Spinal cord (tissue), 10 donors: ENCODE measurements at places on chromosomes 7 and 10.

- no peak for DNase-seq
- no peak overlapping the region for H3K27ac ChIP-seq
- no peaks in the 10 kb centered on the region for H3K27me3 ChIP-seq
- no peaks in the 10 kb centered on the region for H3K36me3 ChIP-seq
- no peak overlapping the region for H3K4me3 ChIP-seq
Observed at GRCh38 chr7:126223729-126224128, 1029.0 kb downstream of the GRM8 start.

DNA sequence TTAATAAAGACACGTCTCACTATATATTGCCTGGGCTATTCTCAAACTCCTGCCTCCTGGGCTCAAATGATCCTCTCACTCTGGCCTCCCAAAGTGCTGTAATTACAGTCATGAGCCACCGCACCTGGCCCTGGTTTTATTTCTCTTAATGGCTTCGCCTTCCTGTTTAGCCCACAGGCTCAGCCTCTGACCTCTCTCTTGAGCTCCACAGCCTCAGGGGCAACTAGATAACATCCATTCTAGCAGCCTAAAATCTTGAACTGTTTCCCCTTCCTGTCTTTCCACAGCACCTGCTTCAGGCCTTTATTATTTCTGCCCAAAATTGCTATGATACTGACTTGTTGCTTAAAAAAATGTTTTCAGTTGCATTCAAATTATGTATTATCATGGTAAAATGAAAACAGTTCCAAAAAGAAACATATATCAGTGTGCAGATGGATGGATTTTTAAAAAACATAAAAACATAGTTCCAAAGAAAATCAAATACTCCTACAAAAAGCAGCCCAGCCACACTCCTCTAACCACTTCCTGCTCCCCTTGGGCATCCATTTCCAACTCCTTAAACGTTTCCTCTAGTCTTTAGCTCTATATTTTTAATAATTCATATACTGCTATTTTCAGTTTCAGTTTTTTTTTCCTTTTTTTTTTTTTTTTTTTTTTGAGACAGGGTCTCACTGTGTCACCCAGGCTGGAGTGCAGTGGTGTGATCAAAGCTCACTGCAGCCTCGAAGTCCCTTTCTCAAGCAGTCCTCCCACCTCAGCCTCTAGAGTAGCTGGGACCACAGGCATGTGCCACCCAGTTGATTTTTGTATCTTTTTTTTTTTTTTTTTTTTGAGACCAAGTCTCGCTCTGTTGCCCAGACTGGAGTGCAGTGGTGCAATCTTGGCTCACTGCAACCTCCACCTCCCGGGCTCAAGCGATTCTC, 5.1 kb upstream of the BAZ1B start:
- no peak overlapping the region for H3K4me3 ChIP-seq
- H3K27ac ChIP-seq, result no peak overlapping the region
- H3K27me3 ChIP-seq, result no peaks in the 10 kb centered on the region
- peaks cover 9% of the 10 kb centered on the region for H3K4me1 ChIP-seq

GRCh38 chr10:3971713-3972112, 186.7 kb upstream of the KLF6 start:
- H3K36me3 ChIP-seq, result no peaks in the 10 kb centered on the region
- H3K4me1 ChIP-seq, result no peaks in the 10 kb centered on the region
- H3K27me3 ChIP-seq, result no peaks in the 10 kb centered on the region
- no peak overlapping the region for H3K4me3 ChIP-seq

- H3K27ac ChIP-seq, result no peak overlapping the region
- H3K36me3 ChIP-seq, result no peaks in the 10 kb centered on the region
- no peaks in the 10 kb centered on the region for H3K4me1 ChIP-seq
- no peak for DNase-seq
- no peak overlapping the region for H3K4me3 ChIP-seq
Observed at GRCh38 chr7:123864436-123864835, 19.5 kb downstream of the HYAL4 start.

DNA sequence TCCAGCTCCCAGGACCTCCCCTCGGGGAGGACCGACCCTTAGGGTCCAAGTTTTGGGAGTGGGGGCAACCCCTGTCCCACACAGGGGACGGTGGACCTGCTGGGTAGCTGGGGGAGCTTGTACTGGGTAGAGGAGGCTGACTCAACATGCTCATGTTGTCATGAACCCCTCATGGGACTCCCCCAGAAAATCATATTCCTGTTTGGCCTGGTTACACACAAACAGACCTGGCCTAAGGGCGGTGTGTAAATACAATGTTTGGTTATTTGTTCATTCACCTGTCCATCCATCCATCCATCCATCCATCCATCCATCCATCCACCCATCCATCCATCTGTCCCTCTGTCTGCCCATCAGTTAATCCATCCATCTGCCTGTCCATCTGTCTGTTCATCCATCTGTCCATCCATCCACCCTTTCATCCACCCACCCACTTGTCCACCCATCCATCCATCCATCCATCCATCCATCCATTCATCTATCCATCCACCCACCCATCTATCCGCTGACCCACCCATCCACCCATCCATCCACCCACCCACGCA, 92.9 kb downstream of the DNAJB6 start:
- no peak overlapping the region for H3K4me3 ChIP-seq
- H3K27me3 ChIP-seq, result no peaks in the 10 kb centered on the region
- peaks cover 16% of the 10 kb centered on the region for H3K4me1 ChIP-seq
- no peak for DNase-seq
- H3K36me3 ChIP-seq, result peaks cover 21% of the 10 kb centered on the region
- H3K27ac ChIP-seq, result no peak overlapping the region

DNA sequence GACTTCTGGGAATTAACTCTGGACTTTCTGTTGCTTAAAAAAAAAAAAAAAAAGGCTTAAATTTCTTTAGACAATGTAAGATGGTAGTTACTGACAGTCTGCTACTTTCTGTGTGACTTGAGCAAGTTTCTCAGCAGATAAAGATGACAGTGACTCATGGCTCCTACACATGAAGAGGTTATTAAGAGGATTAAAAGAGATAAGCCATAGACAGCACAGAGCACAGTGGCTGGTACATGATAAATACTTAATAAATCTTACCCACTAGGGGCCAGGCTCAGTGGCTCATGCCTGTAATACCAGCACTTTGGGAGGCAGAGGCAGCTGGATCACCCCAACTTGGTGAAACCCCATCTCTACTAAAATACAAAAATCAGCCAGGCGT, 174.8 kb downstream of the JAZF1 start:
- H3K4me1 ChIP-seq, result peaks cover 11% of the 10 kb centered on the region
- H3K27ac ChIP-seq, result no peak overlapping the region
- H3K27me3 ChIP-seq, result no peaks in the 10 kb centered on the region
- H3K4me3 ChIP-seq, result no peak overlapping the region

- H3K27me3 ChIP-seq, result no peaks in the 10 kb centered on the region
- H3K4me3 ChIP-seq, result no peak overlapping the region
- H3K4me1 ChIP-seq, result peaks cover 4% of the 10 kb centered on the region
- H3K36me3 ChIP-seq, result no peaks in the 10 kb centered on the region
- DNase-seq, result no peak
Observed at GRCh38 chr10:71084061-71084817, 128.1 kb upstream of the UNC5B start.
